Cardiac septum (tissue), 1 donor: ENCODE measurements at places on chromosomes 2 and 18.

GRCh38 chr2:68027959-68028358 lies 34.8 kb downstream of the C1D start:
- no peak for DNase-seq

GRCh38 chr2:239756031-239756789 lies 268.9 kb downstream of the NDUFA10 start:
- no peak for DNase-seq

GRCh38 chr2:18910843-18911242 lies 321.5 kb upstream of the NT5C1B start:
- no peak for DNase-seq

DNA sequence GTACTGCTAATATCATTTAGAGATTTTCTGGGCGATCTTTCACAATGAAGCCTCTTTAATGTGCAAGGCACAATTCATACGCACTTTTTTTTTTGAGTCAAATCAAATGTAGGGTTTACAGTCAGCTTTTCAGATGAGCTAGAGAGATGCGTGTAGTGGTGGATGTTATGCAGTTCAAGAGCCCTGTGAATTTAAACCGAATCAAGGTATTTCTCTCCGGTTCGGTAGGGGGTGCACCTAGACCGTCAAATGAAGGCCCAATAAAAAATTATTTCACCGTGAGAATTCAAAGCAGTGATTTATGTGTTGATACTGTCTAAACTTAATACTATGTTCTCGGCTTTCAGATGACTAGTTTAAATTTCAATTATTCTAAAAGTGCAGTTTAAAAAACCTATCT lies 1.1 kb downstream of the PTH2R start:
- DNase-seq: no peak
